ENCODE measurements at places on chromosomes 1 and 21.

- DNase-seq = no peak
These were observed 1.2 kb upstream of the FAM43B start for GRCh38 chr1:20551161-20551560.

DNA sequence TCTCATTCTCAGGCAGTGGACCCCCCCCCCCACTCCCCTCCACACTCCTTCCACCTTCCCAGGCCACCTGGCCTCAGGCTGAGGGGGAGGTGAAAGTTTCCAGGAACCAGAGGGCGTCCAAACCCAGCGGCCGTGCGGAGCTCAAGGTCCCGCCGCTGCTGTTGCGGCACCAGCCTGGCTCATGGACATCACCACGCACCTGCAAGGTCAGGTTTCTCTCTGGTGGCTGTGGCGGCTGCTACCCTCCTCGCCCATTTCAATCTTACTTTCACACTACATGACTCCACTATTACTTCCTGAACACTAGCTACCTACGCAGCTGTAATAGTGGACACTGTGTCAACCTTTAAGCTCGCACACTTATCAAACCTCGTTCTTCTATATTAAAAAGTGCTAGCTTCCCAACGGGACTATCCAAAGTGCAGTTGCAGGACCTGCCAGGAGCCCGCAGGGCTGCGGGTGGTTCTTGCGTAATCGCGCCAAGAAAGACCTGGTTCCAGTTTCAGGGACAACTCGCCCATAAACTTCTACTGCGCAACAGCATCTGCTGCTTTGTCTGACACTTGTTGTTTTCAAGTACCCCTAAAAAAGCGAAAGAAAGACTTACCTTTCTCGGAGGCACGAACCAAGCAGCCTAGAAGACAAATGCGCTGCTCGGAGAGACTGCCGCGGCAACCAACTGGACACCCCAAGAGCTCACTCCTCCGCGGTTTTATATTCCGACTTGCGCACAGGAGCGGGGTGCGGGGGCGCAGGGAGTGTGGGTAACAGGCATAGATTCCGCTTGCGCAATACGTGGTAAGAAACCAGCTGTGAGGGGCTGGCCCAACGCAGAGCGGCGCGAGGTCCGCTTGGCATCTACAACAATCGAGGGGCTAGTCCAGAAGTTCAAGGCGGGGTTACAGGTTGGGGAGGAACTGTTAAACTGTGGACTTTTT lies at the start of gene DIRAS3:
DIRAS3 (minus strand) TSS at position 687 of the 938 bp plus-strand sequence. CDS start 3,330 bp downstream, outside the sequence.
- DNase-seq = no peak

DNA sequence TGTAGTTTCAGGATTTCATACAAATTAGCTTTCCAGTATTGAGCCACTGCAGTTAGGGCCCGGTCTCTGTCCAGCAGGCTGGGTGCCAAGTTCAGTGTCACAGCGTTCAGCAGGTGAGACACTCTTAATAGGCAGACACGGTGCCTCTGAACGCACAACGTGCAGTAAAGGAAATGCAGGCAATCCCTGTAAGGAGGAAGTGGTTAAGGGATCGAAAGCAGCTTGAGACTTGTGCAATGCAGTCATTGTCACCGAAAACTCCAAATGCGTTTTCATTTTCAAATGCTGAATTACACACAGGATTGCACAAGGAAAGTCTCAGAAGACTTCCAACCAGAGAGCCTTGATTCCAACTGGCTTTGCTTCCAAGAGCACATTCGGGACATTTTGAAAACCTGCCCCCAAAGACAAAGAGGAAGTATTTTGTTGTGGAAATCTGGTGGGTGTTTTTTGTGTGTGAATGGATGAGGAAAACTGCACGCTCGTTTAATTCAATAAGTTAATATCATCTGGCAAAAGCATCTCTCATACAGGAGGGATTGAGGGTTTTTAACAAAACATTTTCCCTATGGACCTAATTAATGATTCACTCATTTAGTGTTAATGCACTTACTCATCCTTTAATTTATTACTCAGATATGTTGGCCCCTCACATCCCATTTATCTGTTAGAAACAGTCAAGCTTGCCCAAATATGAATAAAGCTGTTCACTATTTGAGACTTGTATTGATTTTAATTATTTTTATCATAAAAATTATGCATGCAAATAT lies 61.6 kb downstream of the PTGS2 start:
- no peak for DNase-seq

DNA sequence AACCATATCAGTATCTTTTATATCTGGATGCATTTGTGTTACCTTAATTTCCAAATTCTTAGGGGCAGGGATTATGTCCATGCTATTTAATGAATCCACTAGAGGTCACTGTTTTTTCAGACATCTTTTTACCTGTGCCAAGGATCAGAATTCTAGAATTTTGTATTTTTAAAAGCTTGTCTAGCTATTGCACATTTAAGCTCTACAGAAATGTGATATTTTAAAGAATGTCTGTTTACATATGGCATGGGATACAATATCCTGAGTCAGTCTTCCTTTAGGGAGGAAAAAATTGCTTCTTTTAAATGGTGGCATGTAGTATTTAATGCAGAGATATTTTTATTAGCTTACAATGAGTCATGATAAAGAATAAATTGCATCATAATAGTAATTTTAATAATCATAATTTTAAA lies 11.3 kb downstream of the RPAP2 start:
- DNase-seq = no peak

- DNase-seq = no peak
These were observed 23.9 kb upstream of the SLC25A34 start for GRCh38 chr1:15712168-15712567.

GRCh38 chr1:32404946-32405345 lies 10.7 kb upstream of the BSDC1 start:
- no peak for DNase-seq

DNA sequence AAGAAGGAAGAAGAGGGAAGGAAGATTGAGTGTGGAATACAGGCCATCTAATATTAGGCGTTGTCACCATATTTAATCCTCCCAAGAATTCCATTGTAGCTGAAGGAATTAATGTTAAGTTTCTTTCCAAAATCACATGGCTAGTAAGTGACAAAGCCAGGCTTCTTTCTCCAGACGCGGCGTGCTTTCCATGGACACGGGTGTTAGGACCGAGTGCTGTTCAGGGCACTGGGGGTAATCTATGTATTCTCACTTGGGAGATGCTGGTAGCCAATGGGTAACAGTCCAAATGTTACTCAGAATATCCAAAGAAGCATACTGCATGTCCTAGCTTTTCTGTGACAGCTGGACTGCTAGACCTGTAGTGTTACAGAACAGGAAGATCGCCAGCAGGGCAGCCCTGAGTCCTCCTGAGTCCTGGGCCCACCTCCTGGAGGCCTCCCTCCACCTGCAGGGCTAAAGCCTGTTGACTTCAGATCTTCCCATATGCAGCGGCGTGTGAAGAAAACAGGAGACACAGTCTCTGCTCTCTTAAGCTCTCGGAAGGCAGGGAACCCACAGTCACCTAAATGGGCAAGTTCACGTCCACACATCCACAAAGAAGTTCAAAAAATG lies 5.3 kb downstream of the IGSF9 start:
- DNase-seq = no peak

- DNase-seq = peak; percentile 49
These were observed 547 bp downstream of the PDPN start for GRCh38 chr1:13583966-13584791.

DNA sequence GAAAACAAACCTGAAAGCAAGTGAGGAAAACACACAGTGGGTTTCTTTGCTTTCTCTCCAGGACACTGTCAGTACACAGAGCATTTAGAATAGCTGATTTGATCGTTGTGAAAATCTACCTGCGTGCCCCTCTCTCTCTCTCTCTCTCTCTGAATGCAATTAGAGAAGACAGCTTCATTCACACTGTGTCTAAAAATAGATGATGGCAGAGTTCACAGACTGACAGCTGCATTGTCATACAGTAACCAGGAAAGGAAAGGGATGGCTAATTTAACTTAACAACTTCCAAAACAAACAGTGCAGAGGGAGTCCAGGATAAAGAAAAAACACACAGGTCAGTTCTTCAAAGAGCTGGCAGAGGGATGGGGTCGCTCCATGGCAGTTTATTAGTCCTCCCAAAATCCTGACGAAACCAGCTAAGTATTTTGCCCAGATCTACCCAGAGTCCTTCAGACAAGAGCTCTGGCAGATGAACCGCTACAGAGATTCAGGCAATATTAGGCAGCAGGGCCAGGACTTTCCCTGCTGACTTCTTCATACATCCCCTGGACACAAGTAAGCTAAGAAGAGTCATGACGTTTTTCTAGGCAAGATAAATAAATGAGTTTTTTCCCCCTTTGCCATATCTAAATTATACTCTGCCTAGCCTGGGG lies 58.9 kb downstream of the WLS start:
- no peak for DNase-seq

DNA sequence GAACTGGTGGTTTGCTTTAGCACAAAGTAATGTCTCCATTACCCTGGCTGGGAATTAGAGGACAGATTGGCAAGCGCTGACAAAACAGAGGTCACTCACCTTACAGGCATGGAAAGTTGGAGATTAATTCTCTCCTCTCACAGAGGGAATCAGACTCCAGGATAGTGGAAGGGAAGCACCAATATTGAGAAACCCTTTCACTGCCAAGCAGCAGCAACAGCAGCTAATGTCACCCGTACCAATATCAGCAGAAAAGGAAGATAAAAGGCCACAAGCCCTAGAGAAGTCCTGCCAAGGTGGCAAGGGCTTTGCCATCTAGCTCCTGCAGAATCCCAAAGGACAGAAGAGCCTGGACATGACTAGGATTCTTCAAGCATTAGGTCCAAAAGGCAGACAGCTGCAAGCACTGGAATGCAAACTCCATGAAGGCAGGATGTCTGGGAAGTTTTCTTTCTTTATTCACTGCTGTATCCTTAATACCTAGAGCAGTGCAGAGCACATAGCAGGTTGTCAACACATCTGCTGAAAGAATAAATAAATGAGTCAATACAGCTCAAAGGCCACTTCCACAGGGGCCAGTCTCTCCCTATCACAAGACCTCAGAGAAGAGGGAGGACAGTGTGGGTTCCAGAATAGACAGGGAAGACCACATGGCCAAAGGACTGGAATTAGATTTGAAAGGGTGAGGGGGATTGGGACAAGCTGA lies 57.2 kb downstream of the ERI3 start:
- no peak for DNase-seq

- no peak for DNase-seq
These were observed 54.6 kb upstream of the PRDX6 start for GRCh38 chr1:173422456-173422976.

DNA sequence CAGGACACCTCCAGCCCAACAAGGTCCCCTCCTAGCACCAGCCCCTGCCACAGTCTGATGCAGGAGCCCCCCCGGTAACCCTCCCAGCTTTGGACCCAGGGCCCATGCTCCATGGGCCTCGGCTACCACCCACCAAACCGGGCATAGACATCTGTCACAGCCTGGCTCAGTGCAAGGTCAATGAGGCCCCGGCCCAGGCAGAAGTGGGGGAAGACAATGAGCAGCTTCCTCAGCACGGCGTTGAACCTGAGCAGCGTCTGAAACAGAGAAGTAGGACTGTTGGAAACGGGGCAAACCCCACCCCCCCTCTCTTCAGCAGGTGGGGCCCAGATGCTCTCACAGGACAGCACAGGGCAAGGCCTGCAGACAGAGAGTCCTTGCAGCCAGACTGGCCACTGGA lies 101.9 kb upstream of the GCLM start:
- no peak for DNase-seq

GRCh38 chr1:216758161-216758560 lies 34.9 kb upstream of the ESRRG start:
- DNase-seq = no peak

DNA sequence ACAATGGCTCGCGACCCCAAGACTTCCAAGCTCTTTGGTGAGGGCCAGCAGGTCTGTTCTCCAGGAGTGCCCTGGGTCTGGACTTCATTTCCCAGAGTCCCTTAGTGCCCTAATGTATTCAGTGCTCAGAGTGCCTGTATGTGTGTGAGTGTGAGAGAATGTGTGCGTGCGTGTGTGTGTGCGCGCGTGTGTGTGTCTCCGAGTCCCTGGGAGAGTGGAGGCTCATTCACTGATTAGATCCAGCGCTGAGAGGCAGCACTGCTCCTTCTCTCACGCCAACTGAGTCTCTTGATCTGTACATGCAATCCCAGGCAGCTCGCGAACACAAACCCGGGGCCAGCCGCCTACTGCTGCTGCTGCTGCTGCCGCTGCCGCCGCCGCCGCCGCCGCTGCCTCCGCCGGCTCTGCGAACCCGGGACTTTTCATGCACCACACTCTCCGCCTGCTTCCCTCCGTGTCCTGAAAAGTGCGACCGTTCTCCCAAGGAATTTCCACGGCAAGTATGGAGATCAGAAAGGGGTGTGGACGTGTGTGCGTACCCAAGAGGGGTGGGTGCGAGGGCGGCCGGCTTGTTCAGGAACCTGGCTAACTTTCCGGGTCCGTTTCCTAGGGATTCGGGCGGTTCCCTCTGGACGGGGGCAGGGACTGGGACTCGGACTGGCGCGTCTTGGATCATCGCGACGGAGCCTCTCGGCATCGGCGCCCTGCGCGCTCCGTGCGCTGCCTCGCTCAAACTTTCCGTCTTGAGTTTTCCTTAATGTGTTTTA lies at the start of gene RNF220:
RNF220 (plus strand) TSS at position 225 of the 767 bp plus-strand sequence.
- DNase-seq = peak; percentile 78

- no peak for DNase-seq
These were observed 910 bp downstream of the RUNX1 start for GRCh38 chr21:35048183-35048601.

GRCh38 chr1:36359911-36360550 lies 25.7 kb downstream of the STK40 start:
- no peak for DNase-seq

DNA sequence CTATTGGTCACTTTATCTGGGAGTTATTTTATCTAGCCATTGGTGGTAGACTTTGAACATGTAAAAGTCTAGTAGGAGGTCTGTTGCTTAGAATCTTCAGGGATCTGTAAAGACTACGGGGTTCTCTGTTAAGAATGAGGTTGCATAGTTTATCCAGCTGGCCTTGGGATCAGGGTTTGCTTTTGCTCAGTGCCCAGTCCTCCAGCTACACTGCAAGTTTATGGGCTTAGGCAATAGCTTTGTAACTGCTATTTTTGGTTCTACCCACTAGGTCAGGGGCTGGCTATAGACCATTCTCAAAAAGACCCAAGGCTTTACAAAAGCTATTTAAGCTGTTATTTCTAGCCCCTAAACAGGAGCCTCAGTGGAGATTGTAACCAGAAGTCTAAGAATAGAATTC lies 9.8 kb downstream of the SH3GLB1 start:
- no peak for DNase-seq

GRCh38 chr1:200922406-200922805 lies 27.7 kb downstream of the INAVA start:
- DNase-seq = no peak

DNA sequence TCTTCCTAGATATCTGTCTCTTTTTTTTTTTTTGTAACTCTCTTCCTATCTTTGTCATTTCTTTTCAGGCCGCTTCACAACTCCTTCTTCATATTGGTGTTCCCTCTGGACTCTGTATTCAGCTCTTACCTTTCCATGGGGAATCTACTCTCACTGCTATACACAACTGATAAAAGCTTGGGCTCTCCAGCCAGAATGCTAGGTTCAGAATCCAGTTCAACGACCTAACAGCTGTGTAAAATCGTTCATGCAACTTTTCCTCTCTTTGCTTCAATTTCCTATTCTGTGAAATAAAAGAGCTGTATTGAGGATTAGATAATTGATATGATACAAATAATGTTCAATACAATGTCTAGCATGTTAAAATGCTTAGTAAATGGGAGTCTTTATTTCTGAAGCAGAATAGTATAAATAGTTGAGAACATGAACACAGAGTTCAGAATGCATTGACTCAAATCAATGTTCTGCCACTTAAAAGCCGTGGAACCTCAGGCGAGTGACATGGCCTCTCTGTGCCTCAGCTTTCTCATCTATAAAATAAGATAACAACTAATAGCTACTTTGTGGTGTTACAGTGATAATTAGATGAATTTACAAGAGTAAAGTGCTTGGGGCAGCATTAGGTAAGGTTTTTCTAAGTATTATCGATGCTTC lies 88.5 kb downstream of the DENND1B start:
- no peak for DNase-seq

- DNase-seq = no peak
These were observed 59.8 kb upstream of the PLXNA2 start for GRCh38 chr1:208303743-208304712.

Data from hypothalamus (tissue), 51 donors.